ENCODE measurements at places on chromosomes 12 and 14. TPM values are rescaled to one million over a fixed set of nuclear protein-coding genes. Genes with fewer than 3 reads are reported as not detected.

RERG gene
- 0.28 TPM for total RNA-seq

SERPINA10 gene
- total RNA-seq, result not detected

ANKS1B gene
- total RNA-seq, result 0.43 TPM

OTX2 gene
- total RNA-seq, result not detected

NANOG gene
- total RNA-seq, result not detected

FOXG1 gene
- under 0.01 TPM for total RNA-seq

PLXNC1 gene
- total RNA-seq, result 7.7 TPM

GRIN2B gene
- 0.14 TPM for total RNA-seq

RFX4 gene
- not detected for total RNA-seq

ARHGDIB gene
- 1.1 TPM for total RNA-seq

PTHLH gene
- total RNA-seq, result 2.0 TPM

FAIM2 gene
- 5.5 TPM for total RNA-seq

PTPN6 gene
- under 0.01 TPM for total RNA-seq

CPNE6 gene
- not detected for total RNA-seq

BEGAIN gene
- total RNA-seq, result not detected

SPPL3 gene
- total RNA-seq, result 5.5 TPM

FERMT2 gene
- 118 TPM for total RNA-seq

SMCO2 gene
- 0.14 TPM for total RNA-seq

Data from smooth muscle cell of bladder (primary cell).